ENCODE measurements at places on chromosomes 6 and 20. TPM values are rescaled to one million over a fixed set of nuclear protein-coding genes. Genes with fewer than 3 reads are reported as not detected.

- DNase-seq: no peak
Observed at GRCh38 chr6:135520781-135521180, 23.2 kb upstream of the AHI1 start.

DNA sequence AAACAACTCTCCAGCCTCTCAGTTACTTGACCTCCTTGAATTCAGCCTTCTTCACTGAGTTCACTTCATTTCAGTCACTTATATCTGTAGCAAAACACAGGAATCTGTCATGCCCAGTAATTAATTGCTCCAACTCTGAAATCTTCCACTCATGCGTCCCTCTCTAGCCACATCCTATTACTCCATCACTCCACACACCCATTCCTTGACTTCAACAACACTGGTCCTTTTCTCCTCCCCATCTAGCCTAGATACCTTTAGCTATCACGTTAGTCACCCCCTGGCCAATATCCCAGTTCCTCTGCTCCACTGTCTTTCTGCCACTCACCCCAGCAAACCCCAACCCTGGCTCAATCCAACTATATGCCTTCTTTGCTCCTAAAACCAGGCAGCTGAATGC lies 7.7 kb downstream of the ZHX3 start:
- no peak for DNase-seq

DNA sequence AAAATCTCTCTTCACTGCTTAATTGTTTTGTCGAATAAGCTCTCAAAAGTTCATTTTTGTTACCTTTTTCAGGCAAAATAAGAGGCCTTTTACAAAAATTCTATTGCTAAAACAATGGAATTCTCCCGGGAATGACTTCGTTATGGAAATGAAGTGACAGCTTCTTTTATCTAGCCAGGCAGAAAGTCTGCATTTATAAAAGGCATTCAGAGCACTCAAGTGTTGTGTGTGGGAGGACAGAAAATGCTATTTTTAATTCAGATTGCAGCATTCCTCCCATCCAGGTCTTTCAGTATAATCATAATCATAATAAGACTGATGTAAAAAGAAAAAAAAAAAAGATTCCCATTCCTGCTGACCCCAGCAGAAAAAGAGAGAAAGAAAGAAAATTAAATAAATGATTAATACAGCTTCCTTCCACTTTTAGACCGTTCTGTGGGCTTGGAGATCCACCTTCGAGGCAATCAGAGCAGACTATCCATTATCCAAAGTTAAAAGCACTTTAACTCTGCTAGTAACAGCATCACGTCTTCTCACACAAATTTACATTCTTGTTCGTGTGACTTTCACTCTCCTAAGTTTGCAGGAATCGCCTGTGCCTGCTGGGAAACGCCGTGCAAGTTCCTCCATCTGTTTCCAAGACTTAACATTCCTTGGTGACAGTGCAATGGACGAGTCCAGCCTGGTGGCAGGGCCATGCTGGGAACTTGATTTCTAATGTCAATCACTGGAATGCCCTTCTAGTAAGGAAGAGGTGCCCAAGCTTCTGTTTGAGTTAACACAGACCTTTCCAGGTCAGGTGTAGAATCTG lies 258.8 kb downstream of the GMPR start:
- peak; percentile 54 for DNase-seq

DNA sequence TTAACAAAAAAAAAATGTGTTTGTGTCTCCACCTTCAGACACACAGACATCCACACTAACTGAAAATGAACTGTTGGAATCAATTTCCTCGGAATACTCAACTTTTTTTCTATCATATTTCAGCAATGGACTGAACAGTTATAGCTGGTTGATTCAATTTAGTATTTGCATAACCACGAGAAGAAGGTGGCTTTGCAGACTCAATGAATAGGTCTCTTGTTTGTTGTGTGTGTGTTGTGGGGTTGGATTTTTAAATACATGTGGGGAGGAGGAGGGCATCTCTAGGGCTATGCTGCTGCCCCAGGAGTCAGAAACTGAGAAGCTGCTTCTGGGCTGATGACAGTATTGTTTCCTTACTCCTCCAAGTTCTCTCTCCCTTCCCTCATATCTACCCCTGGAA lies 28.7 kb downstream of the TFAP2A start:
- no peak for DNase-seq

- peak; percentile 69 for DNase-seq
Observed at GRCh38 chr6:101114703-101115102, 233.6 kb upstream of the ASCC3 start.

DNA sequence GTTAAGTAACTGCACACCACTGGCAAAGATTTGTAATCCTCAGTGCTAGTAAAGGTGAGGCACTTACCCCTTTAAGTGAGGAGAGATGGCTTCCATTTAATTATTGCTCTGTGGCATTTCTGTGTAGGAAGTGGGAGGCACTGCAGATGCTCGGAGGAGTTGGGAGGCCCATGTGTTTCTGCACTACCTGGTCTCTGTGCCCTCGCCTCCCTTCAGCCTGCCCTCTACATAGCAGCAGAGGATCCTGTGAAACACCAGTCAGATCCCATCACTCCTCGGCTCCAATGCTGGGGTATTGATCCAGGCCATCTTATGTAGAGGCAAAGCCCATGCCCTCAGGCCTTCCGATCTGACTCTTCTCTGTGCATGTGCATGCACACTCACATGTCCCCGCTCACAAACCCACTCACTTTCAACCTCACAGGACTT lies 67.0 kb downstream of the SLX4IP start:
- no peak for DNase-seq

- DNase-seq: peak; percentile 37
Observed at GRCh38 chr6:152636609-152637295, 410 bp downstream of the SYNE1 start.

DNA sequence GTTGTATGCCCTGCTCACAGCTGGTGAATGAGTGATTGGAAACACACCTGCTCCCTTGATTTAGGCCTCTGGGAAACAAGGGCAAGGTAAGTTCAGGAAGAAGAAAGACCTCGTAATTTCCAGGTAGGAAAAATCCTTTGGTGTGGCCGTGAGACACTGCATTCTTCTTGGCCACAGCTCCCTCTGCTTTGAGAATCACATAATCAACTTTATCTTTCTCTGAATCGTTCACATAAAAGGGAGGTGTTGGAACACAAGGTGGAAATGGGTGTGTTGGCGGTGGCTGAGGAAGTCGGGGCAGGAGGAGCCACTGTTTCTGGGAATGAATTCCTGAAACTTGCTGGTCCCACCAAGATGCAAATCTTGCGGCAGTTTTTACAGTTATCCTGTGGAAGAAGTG lies 25.9 kb downstream of the FAM209B start:
- DNase-seq: no peak

Gene ZNF311
- 1.5 TPM for total RNA-seq

Gene SEC63
- total RNA-seq: 60.0 TPM

Gene ERVFRD-1
- 0.10 TPM for total RNA-seq

Gene CTAGE9
- not detected for total RNA-seq

Gene PCED1A
- 28.5 TPM for total RNA-seq

Gene MOG
- total RNA-seq: not detected

Measured in tongue (tissue), 3 donors.